Skin of body (tissue), 3 donors: ENCODE measurements at places on chromosomes 1 and 21. TPM values are rescaled to one million over a fixed set of nuclear protein-coding genes. Genes with fewer than 3 reads are reported as not detected.

JAM2 gene
- total RNA-seq: 29.0 TPM

SLFNL1 gene
- total RNA-seq: 0.30 TPM

DNA sequence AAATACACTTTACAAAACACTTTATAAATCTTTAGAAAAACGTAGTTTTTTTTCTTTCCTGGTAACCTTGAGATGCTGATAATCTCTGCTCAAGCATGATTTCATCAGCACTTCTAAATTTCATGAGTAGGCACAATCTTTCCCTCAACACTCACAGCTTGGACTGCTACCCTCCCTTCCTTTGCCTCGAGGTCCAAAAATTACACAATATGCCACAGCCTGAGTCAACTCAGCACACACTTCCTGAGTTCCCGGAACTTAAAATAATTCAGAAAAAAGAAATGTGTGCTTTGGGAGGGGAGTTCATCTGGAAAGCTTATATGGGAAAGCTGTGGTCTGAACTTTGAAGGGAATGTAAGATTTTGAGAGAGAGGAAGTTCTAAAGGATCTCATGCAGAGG is 5.9 kb downstream of the CLCA2 start:
- DNase-seq: peak; percentile 68

DNA sequence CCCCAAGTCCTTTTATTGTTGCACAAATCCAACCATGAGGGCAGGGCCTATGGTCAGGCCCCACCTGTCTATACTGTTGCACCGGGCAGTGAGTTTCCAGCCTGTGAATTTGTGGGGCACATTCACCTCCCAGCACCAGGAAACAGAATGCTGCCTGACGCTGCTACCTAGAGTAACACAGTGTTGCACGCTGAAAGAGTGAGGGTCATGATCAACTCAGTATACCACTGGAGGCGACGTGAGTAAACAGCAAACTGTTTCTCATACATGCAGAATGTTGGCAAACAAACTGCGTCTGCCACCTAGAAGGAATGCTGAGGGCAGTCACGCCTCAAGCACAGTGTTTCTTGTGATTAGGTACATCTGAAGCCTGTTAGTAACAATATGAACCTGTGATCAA is 13.4 kb upstream of the LRRC47 start:
- DNase-seq: no peak

DNA sequence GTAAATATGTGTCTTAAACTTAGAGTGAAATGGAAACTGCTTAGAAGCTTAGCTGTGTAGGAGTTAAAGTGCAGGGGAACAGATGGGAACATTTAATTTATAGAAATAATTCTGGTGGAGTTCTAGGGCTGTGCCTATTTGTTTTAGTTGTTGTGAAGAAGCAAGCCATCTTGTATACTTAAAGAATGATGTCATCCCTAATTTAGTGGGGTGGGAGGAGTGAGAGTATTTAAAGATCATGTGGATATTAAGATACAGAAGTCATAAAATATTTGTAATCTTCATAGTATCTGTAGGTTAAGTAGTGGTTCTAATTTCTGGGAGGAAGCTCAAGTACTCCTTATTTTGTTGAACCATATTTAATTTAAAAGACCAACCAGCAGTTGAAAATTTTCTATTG is 41.5 kb downstream of the BACH1 start:
- no peak for DNase-seq
